ENCODE measurements at places on chromosomes 2 and 18. TPM values are rescaled to one million over a fixed set of nuclear protein-coding genes. Genes with fewer than 3 reads are reported as not detected.

TMEFF2 gene
- total RNA-seq, result 0.26 TPM

KIF1A gene
- total RNA-seq, result 46.8 TPM

OTOS gene
- not detected for total RNA-seq

ADGRF3 gene
- not detected for total RNA-seq

DNA sequence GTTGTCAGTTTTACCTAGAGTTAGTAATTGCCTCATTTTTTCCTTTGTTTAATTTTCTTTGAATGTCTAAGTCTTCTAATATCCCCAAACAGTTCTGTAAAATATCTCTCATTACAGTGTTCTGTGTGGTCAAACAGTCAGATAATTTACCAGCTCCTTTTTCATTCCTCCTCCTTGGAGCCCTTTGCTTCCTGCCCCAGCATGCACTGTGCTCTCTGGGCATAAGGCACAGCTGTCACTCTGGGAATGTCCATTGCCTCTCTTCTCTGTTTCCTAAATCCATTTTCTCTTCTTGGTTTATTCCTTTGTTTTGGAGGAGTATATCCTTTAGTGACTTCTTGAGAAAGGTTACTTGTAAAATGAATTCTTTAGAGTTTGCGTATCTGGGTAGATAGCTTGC lies 139.3 kb downstream of the PLCL1 start:
- no peak for DNase-seq

- peak; percentile 78 for DNase-seq
Observed at GRCh38 chr2:75896779-75897366, 186.2 kb upstream of the GCFC2 start.

GRCh38 chr18:76328140-76328539 lies 166.9 kb downstream of the ZNF516 start:
- no peak for DNase-seq

- no peak for DNase-seq
Observed at GRCh38 chr2:213644926-213645325, 360.7 kb downstream of the SPAG16 start.

DNA sequence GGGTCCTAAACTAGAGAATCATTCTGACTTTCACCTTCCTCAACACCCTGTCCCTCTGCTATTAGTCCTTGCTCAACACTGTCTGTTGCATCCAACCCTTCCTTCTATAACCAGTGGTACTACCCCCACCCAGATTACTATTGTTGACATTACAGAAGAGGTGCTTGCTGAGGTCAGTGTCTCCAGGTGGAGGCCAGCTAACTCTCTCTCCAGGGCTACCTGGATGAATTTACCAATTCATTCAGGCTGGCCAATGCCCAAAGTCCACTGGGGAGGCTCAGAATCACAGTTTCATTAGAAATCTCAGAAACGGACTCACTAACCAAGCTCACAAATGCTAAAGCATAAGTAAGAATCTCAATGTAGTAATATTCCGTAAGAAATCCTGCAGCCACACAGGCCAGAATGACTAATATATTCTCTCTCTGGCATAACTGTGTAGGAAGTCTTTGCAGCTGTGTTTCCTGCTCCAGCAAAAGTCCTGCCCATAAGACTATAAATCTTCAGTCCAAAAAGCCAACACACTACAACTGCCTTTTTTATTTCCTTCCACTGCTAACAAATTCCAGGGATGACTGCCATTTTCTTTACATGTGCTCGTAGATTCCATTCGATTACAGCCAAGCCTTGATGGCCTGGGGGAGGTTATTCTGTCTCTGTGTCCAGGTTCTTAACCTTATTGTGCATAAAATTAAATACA lies 10.0 kb upstream of the TTR start:
- no peak for DNase-seq

DNA sequence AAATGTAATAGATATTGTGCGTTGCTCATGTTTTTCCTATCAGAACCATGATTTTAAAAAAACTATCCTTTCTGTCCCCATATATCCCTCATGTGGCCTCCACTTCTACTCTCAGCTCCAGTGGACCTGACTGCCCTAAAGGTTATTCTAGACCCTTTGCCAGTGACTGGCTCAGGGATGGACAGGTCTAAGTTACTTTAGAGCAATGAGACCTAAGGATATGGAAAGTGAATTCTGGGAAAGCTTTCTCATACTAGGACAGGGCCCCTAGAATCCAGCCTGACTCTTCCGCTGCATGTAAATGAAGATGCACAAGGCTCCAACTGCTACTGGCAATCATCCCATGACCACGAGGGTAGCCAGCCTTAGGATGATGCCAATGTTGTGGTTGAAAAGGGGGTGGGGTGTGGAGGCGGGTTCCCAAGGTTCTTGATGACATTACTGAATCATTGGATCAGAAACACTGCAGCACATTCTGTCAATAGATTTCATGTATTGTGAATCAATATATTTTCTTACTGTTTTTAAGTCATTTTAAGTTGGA lies 21.3 kb downstream of the C2orf69 start:
- no peak for DNase-seq
